ENCODE measurements at places on chromosomes 13 and 19.
A peak's percentile ranks its signal among the peaks of the same experiment; 100 is the strongest.

DNA sequence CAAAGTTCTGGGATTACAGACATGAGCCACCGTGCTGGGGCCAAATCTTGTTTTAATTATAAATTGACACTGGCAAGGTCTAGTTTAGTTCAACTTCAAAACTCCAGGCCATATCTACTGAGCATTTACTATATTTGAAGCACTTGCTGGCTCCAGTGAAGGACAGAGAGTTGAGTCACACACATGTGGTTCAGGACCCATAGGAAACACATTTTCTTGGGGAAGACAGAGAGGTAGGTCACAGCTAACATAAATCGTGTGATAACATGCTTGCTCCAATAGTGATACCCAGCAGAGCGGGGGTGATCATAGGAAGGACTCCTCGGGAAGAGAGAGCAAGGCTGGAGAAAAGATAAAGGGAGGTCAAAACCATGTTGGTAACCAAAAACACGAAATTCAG is 170.6 kb upstream of the TSC22D1 start:
- DNase-seq, result no peak

DNA sequence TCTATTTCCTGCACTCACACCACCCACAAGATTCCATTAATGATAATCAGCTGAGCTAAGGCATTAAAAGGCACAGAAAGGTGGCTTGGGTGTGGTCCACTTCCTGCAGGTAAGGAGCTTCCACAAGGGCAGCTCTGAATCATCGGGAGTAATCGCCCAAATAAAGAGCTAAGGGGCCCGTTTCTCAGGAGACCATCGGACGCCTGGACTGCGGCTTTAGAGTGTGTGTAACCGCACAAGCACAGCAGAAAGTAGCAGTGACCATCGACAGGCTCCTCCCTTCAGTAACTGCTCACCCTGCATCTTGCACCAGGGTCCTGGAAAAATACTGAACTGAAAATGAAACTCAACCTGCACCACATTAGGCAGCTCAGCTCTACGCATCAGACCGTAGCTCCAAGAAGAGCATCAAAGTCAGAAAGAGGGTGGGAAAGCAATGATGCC is 6.0 kb downstream of the STK24 start:
- DNase-seq, result no peak

- peak; percentile 15 for DNase-seq
Observed at GRCh38 chr19:47296036-47296435, 13.6 kb upstream of the C5AR1 start.

GRCh38 chr13:105641121-105641520 is 894.3 kb downstream of the EFNB2 start:
- no peak for DNase-seq

DNA sequence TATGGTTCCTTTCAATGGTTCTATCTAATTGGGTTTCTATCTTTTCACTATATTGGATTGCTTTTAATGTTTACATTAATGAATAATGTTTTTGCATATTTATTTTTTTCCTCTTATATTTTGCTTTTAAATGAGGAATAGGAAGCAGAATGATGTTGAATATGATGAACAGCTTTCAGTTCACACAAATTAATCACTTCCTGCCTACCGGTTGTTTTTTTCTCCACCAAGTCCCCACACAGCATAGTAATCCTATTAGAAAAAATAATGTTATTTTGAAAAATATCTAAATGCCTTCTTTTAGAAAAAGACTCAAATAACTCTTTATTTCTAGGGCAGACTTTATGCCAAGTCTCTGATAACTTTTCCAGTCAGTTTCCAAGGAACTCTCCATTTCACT is 184.9 kb upstream of the MIR17HG start:
- no peak for DNase-seq

- DNase-seq, result peak; percentile 11
Observed at GRCh38 chr19:19259741-19260140, 13.4 kb downstream of the TM6SF2 start.

- DNase-seq, result no peak
Observed at GRCh38 chr13:49060678-49061387, 85.1 kb downstream of the FNDC3A start.

- DNase-seq, result no peak
Observed at GRCh38 chr13:33277037-33277740, 8.4 kb downstream of the STARD13 start.

- no peak for DNase-seq
Observed at GRCh38 chr13:22647156-22647850, 533.5 kb upstream of the SGCG start.

GRCh38 chr19:3094601-3095440 is 659 bp downstream of the GNA11 start:
- DNase-seq, result no peak

- DNase-seq, result no peak
Observed at GRCh38 chr19:14361824-14362223, 19.4 kb upstream of the ADGRE5 start.

DNA sequence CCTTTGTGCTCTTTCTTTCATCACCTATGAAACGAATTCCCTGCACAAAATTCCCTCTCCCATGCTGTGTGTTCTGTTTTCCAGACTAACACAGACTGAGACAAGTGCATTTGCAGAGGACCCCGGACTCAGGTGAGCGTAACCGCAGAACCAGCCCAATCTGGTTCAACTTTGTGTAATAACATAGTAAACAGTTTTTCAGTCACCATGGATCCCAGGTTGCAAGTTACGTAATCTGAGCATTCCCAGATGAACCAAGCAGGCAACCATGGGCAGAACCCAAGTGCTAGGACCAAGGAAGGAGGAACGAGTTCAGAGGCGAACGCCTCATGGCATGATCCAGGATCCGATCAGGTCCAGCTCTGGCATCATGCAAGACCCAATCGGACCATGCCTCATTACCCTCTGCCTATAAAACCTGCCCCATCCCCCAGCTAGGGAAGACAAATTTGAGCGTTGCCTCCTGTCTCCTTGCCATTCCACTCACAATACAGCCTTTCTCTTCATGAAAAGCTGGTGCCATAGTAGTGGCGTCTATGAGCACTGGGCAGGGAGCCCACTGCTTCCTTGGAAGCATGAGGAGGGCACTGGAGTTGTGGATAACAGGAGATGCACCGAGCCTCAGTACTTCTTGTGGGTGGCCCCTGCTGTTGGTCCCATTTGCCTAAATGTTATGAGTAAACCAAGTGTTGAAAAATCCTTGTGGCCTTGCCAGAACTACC is 107.6 kb downstream of the ABCC4 start:
- no peak for DNase-seq

GRCh38 chr13:105202354-105202753 is 1333.1 kb downstream of the EFNB2 start:
- no peak for DNase-seq

DNA sequence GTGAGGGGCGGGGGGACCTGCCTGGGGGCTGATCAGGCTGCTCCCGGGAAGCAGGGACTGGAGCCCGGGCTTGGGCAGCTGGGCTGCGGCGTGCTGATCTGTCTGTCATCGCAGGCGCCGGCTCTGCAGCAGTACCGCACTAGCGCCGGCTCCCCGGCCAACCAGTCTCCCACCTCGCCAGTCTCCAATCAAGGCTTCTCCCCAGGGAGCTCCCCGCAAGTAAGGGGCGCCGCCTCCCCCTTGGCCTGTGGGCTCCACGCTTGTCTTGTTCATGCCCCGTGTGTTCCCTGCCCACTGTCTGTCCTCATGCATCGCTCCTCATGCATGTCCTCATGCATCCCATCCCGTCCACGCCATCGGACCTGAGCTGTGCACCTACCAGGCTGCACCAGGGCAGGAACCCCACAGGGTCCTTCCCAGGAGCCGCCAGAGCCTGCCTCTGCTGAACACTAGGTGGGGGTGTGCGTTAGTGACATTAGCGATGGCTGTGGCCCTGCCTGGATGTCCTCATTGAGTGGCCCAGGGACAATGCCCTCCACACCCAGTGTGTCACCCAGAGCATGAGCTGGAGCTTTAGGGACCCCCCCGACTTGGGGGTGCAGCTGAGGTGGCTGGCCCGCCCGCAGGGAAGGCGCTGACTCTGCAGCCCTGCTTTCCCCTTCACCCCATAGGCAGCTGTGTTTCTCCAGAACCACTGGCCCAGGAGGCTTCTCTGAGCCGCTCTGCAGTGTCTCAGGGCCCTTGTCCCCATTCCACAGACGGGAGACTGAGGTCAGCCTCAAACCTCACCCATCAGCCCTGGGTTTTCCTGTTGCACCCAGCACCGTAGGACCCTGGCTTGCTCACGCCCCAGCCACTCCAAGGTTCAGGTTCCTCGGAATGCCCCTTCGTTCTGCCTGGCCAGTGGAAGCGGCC is 19.5 kb downstream of the COMP start:
- no peak for DNase-seq

GRCh38 chr13:63942372-63942771 is 2526.7 kb upstream of the PCDH20 start:
- no peak for DNase-seq

DNA sequence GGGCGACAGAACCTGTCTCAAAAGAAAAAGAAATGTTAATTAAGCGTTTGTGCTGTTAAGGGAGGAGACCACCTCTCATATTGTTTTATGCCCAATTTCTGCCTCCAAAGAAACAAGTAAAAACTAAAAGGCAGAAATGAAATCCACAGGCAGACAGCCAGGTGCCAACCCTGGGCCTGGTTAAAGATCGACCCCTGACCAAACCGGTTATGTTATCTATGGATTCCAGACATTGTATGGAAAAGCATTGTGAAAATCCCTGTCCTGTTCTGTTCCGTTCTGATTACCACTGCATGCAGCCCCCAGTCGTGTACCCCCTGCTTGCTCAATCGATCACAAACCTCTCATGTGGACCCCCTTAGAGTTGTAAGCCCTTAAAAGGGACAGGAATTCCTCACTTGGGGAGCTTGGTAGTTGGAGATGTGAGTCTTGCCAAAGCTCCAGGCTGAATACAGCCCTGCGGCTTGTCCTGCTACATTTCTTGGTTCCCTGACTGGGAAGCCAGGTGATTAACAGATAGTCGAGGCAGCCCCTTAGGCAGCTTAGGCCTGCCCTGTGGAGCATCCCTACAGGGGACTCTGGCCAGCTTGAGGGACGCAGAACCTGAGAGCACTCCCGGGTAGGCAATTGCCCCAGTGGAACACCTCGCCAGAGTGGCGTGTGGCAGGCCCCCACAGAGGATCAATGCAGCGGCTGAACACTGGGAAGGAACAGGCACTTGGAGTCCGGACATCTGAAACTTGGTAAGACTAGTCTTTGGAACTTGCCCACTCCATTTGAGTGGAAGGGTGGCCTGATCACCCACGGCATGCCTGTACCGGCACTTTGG is 748 bp upstream of the ZNF552 start:
- DNase-seq, result no peak

DNA sequence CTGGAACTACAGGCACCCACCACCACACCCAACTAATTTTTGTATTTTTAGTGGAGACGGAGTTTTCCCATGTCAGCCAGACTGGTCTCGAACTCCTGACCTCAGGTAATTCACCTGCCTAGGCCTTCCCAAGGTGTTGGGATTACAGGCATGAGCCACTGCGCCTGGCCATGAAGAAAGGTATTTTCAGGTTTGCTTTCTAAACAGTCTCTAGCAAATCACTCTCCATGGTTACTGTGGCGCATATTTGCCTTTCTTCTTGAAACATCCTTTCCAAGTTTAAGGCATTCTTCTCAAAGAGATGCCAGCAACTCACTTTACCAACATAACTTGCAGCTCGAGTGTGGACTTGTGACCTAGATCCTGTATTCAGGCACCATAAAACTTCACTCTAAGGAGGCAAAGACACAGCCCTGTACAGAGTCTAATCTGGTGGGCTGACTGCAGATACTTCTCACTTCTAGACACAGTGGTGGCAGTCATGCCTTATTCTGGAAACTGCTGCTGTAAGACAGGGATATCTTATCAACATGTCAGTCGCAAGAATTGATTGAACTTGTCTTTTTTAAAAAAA is 461.4 kb upstream of the TSHZ3 start:
- no peak for DNase-seq

Data from caudate nucleus (tissue), 63 donors.